ENCODE measurements at places on chromosomes 5 and 9.
A peak's percentile ranks its signal among the peaks of the same experiment; 100 is the strongest.

DNA sequence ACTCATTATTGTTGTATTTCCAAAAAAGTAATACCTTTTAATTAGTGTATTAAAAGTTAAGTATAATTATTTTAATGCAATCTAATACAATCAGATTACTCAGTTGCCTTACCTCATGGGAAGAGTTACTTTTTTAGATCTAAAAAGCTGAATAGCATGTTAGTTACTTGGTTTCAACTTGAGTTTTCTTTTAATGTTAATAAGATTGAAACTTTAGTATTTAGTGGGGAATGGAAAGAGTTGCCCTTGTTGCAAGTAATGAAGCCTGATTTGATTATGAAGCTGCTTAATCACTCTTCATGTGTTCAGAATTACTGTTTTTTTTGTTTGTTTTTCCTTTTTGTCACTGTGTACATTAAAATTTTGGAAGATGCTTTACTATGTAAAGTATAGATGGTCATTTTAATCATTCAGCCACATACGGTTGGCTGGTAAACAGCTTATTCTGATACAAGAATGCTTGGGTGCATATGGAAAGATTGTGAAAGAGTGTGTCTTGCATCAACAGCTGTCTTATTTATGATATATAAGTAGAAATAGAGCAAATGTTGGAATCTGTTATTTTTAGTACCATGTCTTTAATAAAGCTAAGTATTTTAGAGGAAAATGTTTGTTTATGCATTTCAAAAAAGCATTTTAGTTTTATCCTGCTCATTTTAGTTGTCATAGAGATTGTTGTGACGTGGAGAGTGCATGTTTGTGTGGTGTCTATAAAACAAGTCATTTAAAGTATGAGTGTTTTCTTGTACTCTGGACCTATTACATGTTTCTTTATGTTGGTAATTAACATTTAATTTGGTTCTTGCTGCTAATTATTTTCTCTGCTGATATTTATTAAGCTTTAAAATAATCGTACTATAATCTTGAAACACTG, 36.4 kb downstream of the SREK1 start:
- DNase-seq: no peak

DNA sequence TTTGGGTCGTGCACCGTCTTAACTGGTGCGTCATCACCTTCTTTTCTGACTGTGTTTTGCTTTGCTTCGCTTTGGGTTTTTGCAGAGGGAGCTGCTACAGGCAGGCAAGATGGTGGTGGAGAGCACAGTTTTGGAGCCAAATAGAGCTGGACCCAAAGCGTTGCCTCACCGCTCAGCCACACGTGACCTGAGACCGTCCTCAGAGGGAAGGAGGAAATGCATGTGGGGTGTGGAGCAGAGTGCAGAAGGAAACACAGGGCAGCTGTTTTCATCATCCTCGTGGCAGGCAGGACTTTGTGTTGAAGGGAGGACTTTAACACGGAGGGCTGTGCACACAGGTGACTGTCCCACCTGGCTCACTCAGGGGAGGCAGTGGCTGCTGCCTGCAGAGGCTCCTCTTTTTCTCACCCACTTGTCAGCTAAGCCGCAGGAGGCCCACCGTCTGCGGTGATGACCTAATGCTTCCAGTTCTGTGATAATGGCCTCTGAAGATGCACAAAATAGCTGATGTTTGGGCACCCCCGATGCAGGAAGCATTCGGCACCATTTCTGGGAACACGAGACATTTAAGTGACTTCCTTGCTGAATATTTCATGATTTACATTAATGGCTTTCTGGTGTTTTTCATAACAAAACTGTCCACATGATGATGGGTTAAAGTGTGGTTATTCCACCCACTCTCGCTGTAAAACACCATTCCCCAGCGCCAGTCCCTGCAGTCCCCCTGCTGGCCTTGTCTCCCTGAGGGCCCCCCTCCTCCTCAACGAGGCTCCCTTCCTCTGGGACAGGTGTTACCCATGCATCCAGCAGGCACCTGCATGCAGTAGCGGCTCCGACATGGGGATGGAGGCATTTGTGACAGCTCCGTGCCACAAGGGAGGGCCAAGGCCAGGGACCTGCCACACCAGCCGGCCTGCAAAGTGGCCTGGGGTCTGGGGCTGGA, 12.4 kb upstream of the UBAC1 start:
- DNase-seq: no peak

- peak; percentile 12 for DNase-seq
Measured at GRCh38 chr9:92432350-92432749, 8.1 kb upstream of the OMD start.

DNA sequence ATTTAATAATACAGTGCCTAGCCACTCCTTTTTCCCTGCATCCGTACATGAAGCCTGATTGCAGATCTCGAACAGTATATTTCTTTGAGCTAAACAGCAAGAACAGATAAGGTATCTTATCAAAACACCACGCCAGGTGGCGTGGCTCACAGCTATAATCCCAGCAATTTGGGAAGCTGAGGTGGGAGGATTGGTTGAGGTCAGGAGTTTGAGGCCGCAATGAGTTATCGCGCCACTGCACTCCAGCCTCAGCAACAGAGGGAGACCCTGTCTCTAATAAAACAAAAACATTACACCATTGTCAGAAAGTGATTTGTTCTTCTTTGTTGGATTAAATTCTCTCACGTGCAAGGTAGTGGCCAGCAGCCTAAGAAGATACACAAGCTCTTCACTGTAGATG, 291.2 kb upstream of the DMRT1 start:
- DNase-seq: no peak

- DNase-seq: no peak
Measured at GRCh38 chr9:137030538-137031527, 1.1 kb downstream of the FUT7 start.
